Suprapubic skin (tissue), 4 donors: ENCODE measurements at places on chromosomes 7 and 10. TPM values are rescaled to one million over a fixed set of nuclear protein-coding genes. Genes with fewer than 3 reads are reported as not detected.

GRCh38 chr7:91135300-91135699 lies 128.9 kb upstream of the FZD1 start:
- no peaks in the 10 kb centered on the region for H3K4me1 ChIP-seq
- no peak for DNase-seq
- no peak overlapping the region for H3K27ac ChIP-seq
- no peaks in the 10 kb centered on the region for H3K27me3 ChIP-seq

The PNLIPRP1 gene
- total RNA-seq: not detected

The SNX10 gene
- 0.87 TPM for total RNA-seq

The CD36 gene
- total RNA-seq: 87.3 TPM

GRCh38 chr7:79936281-79936983 lies 198.2 kb upstream of the GNAI1 start:
- no peaks in the 10 kb centered on the region for H3K27me3 ChIP-seq
- H3K4me3 ChIP-seq: no peak overlapping the region
- H3K27ac ChIP-seq: no peak overlapping the region

- peaks cover 34% of the 10 kb centered on the region for H3K36me3 ChIP-seq
- DNase-seq: no peak
- no peak overlapping the region for H3K27ac ChIP-seq
- H3K4me1 ChIP-seq: no peaks in the 10 kb centered on the region
- H3K4me3 ChIP-seq: no peak overlapping the region
These were observed 177.7 kb downstream of the SLC25A13 start for GRCh38 chr7:96144260-96144526.

GRCh38 chr7:98294798-98295382 lies 13.4 kb downstream of the BRI3 start:
- H3K4me1 ChIP-seq: peaks cover 20% of the 10 kb centered on the region
- peaks cover 29% of the 10 kb centered on the region for H3K36me3 ChIP-seq
- H3K4me3 ChIP-seq: no peak overlapping the region
- H3K27me3 ChIP-seq: no peaks in the 10 kb centered on the region
- no peak for DNase-seq

GRCh38 chr10:61789031-61789430 lies 112.5 kb upstream of the ARID5B start:
- peaks cover 15% of the 10 kb centered on the region for H3K4me1 ChIP-seq
- H3K4me3 ChIP-seq: no peak overlapping the region
- no peak for DNase-seq
- no peaks in the 10 kb centered on the region for H3K27me3 ChIP-seq
- H3K36me3 ChIP-seq: no peaks in the 10 kb centered on the region
- H3K27ac ChIP-seq: no peak overlapping the region

The CRHR2 gene
- 0.55 TPM for total RNA-seq

GRCh38 chr10:108684431-108684830 lies 1238.9 kb downstream of the XPNPEP1 start:
- no peak overlapping the region for H3K27ac ChIP-seq
- no peaks in the 10 kb centered on the region for H3K4me1 ChIP-seq
- DNase-seq: no peak

The ACSM6 gene
- total RNA-seq: 4.7 TPM

The ANKRD7 gene
- total RNA-seq: not detected

The CPA1 gene
- total RNA-seq: not detected

GRCh38 chr10:21668831-21669230 lies 134.8 kb downstream of the MLLT10 start:
- H3K36me3 ChIP-seq: peaks cover 8% of the 10 kb centered on the region
- H3K27ac ChIP-seq: no peak overlapping the region
- H3K4me3 ChIP-seq: no peak overlapping the region
- no peaks in the 10 kb centered on the region for H3K27me3 ChIP-seq
- DNase-seq: no peak

DNA sequence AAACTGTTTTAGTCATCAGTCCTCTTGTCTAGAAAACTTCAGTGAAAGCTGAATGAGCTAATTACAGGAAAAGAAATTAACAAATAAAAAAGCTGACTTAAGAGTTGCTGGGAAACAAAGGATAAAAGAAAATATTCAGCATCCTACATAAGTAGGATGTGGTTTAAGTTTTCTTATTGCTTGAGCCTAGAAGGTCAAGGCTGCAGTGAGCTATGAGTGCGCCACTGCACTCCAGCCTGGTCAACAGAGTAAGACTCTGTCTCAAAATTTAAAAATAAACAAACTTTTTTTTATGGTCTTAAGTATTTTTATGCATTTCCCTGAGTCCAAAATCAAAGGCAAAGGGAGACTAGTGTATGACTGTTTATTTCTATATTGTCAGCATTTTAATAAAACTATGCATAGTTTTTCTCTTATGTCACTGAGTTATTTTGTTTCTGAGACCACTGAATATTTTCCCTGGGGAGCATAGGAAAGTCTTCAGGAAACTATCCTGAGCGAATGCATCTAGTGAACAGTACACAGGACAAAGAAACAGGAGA lies 40.0 kb upstream of the LRRN3 start:
- no peak overlapping the region for H3K4me3 ChIP-seq
- DNase-seq: no peak
- H3K4me1 ChIP-seq: no peaks in the 10 kb centered on the region
- no peaks in the 10 kb centered on the region for H3K27me3 ChIP-seq
- H3K36me3 ChIP-seq: no peaks in the 10 kb centered on the region
- H3K27ac ChIP-seq: no peak overlapping the region

DNA sequence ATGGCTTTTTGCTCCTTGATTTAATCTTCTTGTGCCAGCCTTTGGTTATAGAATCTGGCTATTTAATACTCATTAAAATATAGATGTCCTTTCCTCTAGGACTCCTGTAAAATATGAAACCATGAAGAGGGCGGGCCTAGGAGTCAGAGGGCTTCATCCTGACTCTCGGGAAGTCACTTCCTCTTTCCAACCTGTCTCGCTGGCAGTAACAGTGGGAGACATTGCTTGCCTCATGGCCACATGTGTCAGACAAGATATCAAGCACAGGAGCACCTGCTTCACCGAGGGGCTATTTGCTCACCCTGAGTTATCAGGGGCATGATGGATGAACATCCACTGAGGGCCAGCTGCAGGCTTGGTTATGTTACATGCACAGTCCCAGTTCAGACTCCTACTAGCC lies 31.0 kb downstream of the SLIT1 start:
- H3K4me3 ChIP-seq: no peak overlapping the region
- no peaks in the 10 kb centered on the region for H3K4me1 ChIP-seq
- H3K36me3 ChIP-seq: no peaks in the 10 kb centered on the region
- H3K27ac ChIP-seq: no peak overlapping the region
- no peak for DNase-seq
- peaks cover 3% of the 10 kb centered on the region for H3K27me3 ChIP-seq

The ANK3 gene
- 125 TPM for total RNA-seq

- H3K27me3 ChIP-seq: no peaks in the 10 kb centered on the region
- no peak overlapping the region for H3K4me3 ChIP-seq
- no peaks in the 10 kb centered on the region for H3K36me3 ChIP-seq
- no peak for DNase-seq
These were observed 178.7 kb upstream of the PRPS1L1 start for GRCh38 chr7:18206331-18206730.

The VAX1 gene
- not detected for total RNA-seq

GRCh38 chr7:38905056-38905759 lies 3.8 kb downstream of the VPS41 start:
- H3K36me3 ChIP-seq: no peaks in the 10 kb centered on the region
- peaks cover 21% of the 10 kb centered on the region for H3K4me1 ChIP-seq
- DNase-seq: no peak
- H3K27me3 ChIP-seq: no peaks in the 10 kb centered on the region
- H3K27ac ChIP-seq: no peak overlapping the region

GRCh38 chr10:51892965-51893658 lies 193.7 kb upstream of the CSTF2T start:
- no peak overlapping the region for H3K27ac ChIP-seq
- H3K36me3 ChIP-seq: no peaks in the 10 kb centered on the region
- H3K4me3 ChIP-seq: no peak overlapping the region
- H3K4me1 ChIP-seq: peaks cover 9% of the 10 kb centered on the region
- no peaks in the 10 kb centered on the region for H3K27me3 ChIP-seq

- H3K36me3 ChIP-seq: no peaks in the 10 kb centered on the region
- H3K27ac ChIP-seq: no peak overlapping the region
- peaks cover 9% of the 10 kb centered on the region for H3K4me1 ChIP-seq
These were observed 655.0 kb upstream of the MGMT start for GRCh38 chr10:128812000-128812399.

DNA sequence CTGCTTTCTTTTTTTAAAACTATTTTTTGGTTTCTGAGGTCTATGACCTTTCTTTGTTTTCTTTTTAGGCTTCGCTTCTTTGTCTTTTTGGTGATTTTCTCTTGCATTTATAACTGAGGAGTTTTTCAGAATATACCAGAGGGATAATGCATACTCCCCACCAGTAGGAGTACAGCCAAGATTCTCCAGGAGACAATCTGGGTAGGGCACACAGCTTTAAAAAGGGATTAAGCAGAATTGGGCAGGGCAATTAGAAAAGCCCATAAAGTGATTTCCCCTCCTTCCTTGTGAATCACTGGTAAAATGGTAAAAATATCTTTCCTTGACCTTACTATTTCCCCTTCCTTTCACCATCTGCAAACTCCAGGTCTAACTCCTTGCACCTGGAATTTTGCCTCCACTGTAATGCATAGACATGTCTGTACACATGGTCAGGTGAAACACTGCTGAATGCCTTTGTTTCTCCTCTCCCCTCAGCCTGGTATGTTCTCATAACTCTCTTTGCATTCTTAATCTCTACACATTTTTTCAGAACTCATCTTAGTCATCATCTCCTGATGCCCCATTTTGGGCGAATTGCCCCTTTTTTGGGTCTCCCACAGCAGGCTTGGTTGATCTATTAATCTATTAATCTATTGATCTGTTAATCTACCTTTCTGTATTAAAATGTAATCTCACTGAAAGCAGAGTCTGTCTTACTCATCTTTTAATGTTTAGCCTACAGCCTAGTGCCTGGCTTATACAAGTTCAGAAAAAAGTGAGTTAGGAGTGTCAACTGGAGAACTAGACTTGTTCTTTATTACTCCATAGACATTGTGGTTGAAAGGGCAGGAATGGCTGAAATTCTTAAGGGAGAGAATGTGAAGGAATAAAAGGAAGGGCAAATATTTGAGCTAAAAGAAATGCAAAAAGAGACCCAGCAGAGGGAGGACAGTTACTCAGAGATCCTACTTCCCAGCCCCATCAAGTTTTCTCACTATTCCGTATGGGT lies 64.6 kb downstream of the MDFIC start:
- H3K27me3 ChIP-seq: no peaks in the 10 kb centered on the region
- no peaks in the 10 kb centered on the region for H3K36me3 ChIP-seq
- no peak for DNase-seq
- peaks cover 13% of the 10 kb centered on the region for H3K4me1 ChIP-seq
- no peak overlapping the region for H3K4me3 ChIP-seq

The SAMD9L gene
- 3.1 TPM for total RNA-seq

The CHST12 gene
- 9.9 TPM for total RNA-seq

The TET1 gene
- 2.1 TPM for total RNA-seq

DNA sequence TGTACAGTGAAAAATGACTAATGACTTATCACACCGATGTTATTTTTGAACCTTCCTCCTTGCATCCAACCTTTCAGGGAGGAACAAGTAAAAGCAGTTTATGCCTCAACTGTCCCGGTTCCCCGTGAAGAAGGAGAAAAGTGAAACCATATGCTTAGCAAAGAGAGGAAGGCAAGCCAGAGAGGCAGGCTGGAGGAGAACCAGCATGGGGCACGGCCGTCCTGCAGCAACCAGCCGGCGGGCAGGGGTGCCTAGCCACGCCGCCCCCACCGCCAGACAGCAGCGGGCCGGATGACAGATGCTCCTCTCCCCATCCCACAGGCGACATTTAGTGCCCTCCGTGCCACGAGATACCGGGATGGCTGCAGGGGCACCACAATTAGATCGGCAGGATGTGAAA lies 421.4 kb upstream of the MGMT start:
- peaks cover 5% of the 10 kb centered on the region for H3K4me1 ChIP-seq
- DNase-seq: no peak
- peaks cover 12% of the 10 kb centered on the region for H3K27me3 ChIP-seq
- no peak overlapping the region for H3K27ac ChIP-seq
- no peaks in the 10 kb centered on the region for H3K36me3 ChIP-seq
- H3K4me3 ChIP-seq: no peak overlapping the region

GRCh38 chr10:63477927-63478326 lies 12.2 kb upstream of the JMJD1C start:
- H3K4me1 ChIP-seq: peaks cover 3% of the 10 kb centered on the region
- H3K36me3 ChIP-seq: no peaks in the 10 kb centered on the region
- no peak for DNase-seq
- H3K4me3 ChIP-seq: no peak overlapping the region
- no peaks in the 10 kb centered on the region for H3K27me3 ChIP-seq
- H3K27ac ChIP-seq: no peak overlapping the region

DNA sequence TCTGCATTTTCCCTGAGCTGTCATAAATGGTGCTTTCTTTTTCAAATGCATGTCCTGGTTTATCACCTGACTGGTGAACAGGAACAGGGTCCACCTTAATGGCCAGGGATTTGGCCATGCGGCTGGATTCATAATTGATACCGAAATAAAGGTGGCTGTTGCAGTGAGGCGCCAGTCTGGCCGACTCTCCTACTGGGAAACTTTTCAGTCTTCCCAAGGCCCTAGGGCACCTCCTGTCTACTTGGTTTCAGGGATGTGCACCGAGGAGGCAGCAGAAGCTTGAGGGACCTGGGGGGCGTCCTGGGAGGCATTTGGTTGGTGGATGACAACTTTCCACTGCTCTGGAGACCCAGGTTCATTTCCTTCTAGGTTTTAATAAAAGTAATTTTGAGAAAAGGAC lies 46.4 kb upstream of the FIGNL1 start:
- peaks cover 13% of the 10 kb centered on the region for H3K4me1 ChIP-seq
- H3K4me3 ChIP-seq: no peak overlapping the region
- H3K27ac ChIP-seq: no peak overlapping the region
- no peak for DNase-seq

The FAM237B gene
- not detected for total RNA-seq

- peaks cover 9% of the 10 kb centered on the region for H3K4me1 ChIP-seq
- peak overlapping the region; percentile 19 for H3K4me3 ChIP-seq
- peaks cover 2% of the 10 kb centered on the region for H3K36me3 ChIP-seq
- DNase-seq: peak; percentile 57
These were observed 34.7 kb downstream of the SPDYE6 start for GRCh38 chr7:102321351-102322201.

DNA sequence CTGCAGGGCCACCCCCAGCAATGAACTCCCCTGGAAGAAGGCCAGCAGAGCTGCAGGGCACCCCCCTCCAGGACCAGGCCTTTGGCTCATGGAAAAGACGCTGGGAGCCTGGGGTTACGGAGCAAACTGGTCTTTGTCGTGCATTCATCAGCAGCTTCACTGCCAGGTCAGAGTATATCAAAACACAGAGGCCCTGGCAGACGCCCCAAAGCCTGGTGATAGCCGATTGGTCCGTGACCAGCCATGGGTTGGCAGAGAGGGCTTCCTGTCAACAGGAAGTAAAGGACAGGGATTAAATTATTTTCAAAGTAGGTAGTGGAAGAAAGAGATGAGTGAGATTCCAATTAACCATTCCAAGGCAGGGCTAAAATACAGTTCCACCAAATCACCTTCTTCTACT lies 9.0 kb downstream of the PRKAG2 start:
- H3K27ac ChIP-seq: no peak overlapping the region
- no peak overlapping the region for H3K4me3 ChIP-seq
- H3K36me3 ChIP-seq: no peaks in the 10 kb centered on the region
- peaks cover 40% of the 10 kb centered on the region for H3K4me1 ChIP-seq
- DNase-seq: no peak
